KG1 (cell line): ENCODE measurements at places on chromosomes 3 and 15.

- no peak for DNase-seq
Observed at GRCh38 chr3:69542089-69542804, 156.4 kb upstream of the FRMD4B start.

- no peak for DNase-seq
Observed at GRCh38 chr3:36765104-36765503, 751 bp upstream of the DCLK3 start.

DNA sequence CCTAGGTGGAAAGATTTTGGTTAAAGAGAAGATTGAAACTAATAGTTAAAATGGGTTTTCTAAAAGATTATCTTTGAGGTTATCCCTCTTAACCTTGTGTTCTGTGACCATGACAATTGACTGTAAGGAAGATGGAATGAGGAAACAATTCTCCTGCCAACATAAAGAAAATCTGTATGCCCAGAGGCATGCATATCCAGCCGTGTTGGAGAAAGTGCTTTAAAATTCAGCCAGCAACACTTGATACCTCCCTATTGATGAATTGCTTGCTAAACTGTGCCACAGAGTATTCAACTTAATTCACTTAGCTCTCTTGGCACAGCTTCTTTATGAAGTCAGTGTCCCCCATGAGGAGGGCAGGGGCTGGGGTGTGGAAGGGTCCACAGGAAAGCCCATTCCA lies 203.5 kb downstream of the UBE2E2 start:
- DNase-seq, result no peak

GRCh38 chr15:45762726-45763125 lies 127.9 kb downstream of the SQOR start:
- DNase-seq, result no peak

- no peak for DNase-seq
Observed at GRCh38 chr15:31799715-31800321, 230.5 kb upstream of the CHRNA7 start.

DNA sequence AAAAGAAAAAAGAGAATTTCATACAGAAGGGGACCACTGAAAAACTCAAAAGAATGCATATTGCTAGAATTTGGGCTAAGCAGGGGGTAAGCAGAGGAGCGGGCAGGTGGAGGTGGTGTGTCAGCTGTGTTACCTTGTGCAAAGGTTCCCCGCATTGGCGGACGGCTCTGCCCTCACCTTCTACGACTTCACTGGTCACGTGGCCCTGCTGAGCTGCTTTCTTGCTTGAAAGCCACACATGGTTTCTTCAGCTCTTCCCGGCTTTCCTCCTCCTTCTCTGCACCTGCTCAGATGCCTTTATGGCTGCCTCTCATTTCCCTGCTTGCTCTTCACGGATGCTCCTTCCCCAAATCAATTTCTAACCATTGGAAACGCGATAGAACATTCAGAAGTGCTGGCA lies 30.5 kb downstream of the FAH start:
- no peak for DNase-seq

DNA sequence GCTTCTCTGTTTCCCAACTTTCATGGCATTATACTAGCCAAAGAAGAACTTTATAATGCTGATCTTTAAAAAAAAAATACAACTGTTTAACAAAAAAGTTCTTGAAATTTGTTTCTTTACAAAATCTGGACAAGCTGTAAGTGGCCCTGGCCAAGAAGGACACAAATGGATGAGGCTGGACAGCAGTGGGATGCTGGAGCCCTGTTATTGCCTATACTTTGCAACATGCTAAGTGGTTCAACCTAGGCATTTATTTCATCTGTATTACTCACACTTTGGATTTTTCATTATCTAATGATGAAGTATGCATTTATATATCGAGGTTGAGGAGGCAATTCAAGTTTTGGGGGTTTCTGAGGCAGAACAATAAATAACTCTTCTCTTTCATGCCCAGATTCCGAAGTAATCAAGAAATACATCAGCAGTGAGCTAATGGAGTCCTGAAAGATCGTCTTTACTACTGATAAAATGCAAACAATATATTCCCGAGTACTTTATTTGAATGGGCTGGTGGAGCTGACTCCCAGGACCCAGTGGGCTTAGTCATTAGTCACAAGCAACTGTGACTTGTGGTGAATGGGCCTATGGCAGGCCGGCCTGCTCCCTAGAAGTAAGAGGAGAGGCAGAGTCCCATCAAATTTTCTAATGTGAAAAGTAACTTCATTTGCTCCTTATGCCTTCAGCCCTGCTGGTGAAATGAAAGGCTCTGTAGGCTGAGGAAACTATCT lies 177.3 kb upstream of the DPH6 start:
- DNase-seq, result no peak

GRCh38 chr15:70268698-70269251 lies 171.1 kb upstream of the TLE3 start:
- no peak for DNase-seq

DNA sequence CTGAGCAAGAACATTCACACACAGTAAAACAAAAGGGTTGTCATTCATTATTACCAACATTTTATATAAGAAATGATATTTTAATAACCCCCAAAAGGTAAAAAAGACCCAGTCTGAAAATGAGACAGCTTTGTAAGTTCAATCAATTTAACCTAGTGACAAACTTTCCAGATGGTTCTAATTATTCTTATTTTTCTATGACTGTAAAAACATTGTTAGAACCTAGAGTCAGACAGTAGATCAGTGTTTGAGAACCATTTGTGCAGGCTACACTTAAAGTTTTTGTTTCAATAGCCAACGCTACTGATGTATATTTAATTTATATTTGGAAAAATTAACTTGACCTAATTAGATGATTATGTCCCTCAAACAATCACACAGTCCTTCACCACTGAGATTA lies 708.4 kb upstream of the CBLB start:
- no peak for DNase-seq

DNA sequence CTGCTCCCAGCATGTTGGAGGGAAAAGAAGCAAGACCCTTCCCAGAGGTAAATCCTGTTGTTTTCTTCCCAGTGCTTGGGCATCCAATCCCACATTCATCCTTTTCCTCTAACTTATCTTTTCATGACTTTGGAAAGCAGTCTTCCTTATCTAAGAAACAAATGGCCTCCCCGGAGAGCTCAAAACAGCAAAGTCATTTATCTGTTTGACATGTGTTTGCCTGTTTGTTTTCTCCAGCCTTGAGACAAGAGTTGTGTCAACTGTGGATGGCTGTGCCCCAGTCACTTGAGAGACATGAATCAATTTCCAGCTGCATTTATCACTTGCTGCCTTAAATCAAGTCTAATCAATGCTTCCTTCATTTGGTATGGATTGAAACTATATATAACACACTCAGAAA lies 103.9 kb downstream of the SHQ1 start:
- DNase-seq, result no peak

DNA sequence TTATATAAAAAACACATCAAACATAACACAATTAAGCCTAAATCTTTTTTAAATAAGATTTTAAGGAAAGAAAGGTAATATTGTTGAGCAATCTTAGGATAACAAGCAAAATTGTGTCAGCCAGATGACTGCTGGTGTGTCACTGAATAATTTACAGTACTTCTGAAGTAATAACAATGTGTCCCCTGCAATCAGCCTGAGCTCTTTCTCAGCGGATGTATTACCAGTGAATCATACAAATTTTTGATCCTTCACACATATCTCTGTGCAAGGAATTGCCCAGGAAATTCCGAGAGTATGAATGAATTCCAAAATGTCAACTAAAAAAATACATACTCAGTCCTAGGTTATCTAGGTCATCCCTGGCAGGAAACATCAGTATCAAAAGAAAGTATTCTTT lies 76.6 kb upstream of the PTX3 start:
- no peak for DNase-seq

DNA sequence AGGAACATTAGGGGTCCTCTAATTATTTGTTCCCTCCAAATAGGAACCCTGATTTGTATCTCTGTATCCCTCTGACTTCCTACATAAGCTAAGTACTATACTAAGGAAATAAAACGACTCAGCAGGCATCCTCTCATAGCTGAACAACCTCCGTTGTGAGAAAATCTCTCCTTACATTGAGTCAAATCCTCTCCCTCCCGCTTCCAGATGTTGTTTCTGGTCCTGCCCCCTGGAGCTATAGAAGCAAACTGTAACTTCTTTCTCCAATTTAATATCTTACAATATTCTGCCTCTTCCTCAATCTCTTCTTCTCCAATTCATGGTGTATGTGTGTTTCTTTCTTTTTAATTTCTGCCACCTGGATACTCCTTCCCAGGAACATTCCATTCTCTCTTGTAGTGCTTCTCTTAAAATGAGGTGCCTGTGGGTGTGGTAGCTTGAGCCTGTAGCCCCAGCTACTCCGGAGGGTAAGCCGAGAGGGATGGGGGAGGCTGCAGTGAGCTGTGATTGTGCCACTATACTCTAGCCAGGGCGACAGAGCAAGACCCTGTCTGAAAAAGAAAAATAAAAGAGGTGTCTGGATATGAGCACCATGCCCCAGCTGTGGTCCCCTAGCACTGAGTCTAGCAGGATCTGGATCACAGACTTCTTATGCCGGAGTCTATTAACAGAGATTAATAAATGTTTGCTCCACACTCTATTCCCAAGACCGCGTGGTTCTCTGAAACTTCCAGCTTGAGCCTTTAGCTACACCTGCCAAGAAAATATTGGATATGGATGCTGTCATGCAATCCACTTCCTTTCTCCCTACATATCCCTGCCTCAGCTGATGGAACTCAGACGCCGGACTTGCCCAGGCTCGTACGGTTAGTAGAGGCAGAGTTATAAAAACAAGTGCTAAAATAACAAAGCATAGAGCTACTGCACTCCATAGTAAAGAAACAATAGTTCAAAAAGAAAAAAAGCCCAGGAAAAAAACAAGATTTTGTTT lies 42.9 kb upstream of the NEO1 start:
- DNase-seq, result no peak

GRCh38 chr3:52530918-52531826 lies 2.5 kb downstream of the NT5DC2 start:
- DNase-seq, result no peak

GRCh38 chr3:106001923-106002322 lies 133.1 kb upstream of the CBLB start:
- DNase-seq, result no peak

DNA sequence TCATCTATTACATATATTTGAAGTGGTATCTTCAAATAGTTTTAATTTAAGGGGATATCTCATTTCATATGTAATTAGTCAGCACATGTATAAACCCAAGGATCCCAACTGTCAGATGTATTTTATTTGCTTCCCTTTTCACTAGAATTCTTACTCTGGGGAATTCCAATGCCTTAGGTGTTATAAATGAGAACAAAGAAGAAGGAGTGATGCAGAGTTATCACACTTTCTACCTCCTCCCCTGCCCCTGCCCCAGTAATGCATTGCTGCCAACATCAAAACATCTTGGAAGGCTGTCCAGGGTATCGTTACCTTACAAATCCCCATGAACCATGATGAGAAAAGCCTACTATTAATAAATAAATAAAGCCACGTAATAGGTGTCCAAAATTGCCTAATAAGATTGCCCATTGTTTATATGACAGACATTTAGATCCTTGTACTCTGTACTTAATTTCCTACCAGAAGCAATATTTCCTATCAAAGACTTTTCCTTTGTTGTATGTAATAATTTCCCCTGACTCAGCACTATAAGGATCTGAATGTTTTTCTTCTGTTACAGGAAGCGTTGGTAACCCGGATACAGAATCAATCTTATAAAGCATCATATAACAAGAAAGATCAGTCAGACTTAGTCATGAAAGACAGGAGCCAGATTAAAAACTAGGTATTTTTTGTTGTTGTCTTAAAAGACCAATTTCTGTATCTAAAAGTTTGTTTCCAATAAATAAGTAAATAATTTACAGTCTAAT lies 38.8 kb downstream of the CBLB start:
- DNase-seq, result no peak

DNA sequence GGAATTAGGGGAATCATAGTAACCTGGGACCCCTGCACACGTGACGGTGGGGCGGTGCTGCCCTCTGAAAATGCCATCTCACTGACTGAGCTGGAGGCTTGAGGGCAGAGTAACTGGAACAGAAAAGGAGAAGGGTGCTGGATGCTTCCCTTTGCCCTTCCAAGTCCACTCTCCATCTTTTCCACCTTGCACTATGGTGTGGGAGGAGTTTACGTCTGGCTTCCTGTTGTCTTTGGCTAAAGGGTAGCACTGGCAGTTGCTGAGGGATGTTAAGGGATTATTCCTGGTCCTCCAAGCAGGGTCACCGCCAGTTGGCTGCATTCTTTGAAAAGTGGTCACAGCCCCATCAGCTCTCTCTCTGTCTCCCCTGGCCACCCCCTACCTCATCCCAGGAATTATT lies 129.4 kb upstream of the SNTN start:
- no peak for DNase-seq

DNA sequence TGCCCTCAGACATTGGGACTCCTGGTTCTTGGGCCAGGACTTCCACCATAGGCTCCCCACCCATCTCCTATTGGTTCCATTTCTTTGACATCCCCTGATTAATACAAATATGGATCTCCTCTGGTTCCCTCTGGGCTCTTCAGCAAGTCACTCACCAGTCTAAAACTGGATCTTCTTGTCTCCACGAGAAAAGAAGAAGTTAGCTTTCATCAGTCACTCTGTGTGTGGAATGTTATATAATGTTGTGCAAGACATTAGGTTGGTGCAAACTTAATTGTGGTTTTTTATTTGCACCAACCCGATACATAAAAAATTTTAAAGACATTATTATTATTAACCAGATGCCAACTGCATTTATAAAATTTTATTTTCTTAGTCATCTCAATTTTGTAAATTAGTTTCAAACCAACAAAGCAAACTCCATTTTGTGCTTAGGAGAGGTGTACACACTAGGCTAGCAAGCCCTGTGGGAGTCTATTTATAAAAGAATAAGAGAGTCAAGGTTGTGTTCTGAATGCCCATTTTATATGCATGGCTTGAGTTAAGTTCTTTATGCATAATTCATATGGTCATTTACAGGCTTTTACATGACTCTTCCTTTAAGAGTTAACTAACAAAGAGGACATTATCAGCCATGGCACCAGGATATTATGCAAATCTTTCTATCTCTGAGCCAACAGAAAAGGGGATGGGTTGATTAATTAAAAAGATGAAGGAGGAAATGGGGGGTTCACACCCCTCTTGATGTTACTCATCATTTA lies 35.1 kb upstream of the IL12A start:
- DNase-seq, result no peak

- no peak for DNase-seq
Observed at GRCh38 chr3:157824281-157824680, 281.9 kb downstream of the SHOX2 start.

DNA sequence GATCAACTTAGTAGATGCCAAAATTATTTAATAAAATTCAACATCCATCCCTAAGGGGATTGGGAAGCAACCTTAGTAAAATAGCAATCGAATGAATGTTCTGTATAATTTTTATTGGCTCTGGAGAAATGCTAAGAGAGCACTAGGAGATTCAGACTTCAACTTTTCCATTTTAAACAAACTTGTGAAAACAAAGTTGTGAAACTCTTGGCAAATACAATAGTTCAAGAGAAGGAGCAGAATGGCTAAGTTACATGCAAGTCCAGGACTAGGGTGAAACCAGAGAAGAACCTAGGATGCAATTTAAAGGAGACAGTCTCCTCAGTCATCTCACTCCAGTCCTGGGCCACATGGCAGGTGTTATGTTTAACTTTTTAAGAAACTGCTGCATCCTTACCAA lies 16.7 kb upstream of the ZNF280D start:
- DNase-seq, result no peak

DNA sequence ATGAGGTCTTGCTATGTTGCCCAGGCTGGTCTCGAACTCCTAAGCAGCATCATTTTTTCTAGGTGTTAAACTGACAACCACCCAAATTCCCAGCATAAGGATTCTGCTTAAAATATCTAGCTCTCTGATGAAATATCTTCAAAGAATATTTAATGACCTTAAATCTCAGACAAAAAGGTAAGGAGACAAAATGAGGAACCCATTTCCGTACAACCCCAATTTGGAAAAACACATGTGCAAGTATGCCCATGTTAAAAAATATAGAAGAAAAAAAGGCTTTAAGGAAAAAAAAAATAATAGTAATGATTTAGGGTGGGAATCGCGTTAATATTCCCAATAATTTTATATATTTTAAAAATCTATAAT lies 1.4 kb upstream of the SACM1L start:
- no peak for DNase-seq
